ENCODE measurements at places on chromosomes 12 and 14.

DNA sequence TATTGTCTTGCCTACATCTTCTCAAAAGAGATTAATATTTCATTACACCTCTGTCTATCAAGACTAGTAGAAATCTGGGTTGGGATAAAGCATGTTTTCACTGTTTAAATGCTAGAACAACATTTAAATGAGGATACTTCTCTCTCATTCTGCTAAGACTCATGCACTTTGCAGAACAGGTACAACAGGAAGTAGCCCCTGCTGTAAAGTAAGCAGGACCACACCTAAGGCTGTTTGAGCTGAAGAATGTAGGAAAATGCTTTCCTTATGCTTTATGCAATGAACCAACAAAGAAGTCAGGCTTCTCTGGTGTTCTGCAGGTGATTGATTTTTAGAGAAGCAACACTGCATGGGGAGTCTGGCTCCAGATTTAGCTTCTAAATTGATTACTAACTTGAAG is 89.4 kb downstream of the PAX9 start:
- DNase-seq = no peak

DNA sequence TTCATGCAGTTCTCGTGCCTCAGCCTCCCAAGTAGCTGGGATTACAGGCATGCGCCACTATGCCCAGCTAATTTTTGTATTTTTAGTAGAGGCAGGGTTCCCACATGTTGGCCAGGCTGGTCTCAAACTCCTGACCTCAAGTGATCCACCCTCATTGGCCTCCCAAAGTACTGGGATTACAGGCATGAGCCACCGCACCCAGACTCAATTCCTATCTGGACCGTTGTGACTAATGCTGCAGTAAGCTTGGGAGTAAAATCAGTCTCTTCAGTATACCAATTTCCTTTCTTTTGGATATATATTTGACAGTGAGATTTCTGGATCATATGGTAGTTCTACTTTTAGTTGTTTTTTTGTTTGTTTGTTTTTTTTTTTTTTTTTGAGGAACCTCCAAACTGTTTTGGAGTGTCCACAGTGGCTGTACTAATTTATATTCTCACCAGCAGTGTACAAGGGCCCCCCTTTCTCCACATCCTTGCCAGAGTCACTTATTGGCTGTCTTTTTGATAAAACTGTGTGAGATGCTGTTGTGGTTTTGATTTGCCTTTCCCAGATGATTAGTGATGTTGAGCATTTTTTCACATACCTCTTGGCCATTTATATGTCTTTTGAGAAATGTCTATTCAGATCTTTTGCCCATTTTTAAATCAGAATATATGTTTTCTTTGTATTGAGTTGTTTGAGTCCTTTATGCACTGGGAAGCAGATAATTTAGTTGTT is 37.3 kb upstream of the EVL start:
- DNase-seq = no peak

GRCh38 chr14:37081218-37081617 is 91.2 kb downstream of the SLC25A21 start:
- DNase-seq = no peak

DNA sequence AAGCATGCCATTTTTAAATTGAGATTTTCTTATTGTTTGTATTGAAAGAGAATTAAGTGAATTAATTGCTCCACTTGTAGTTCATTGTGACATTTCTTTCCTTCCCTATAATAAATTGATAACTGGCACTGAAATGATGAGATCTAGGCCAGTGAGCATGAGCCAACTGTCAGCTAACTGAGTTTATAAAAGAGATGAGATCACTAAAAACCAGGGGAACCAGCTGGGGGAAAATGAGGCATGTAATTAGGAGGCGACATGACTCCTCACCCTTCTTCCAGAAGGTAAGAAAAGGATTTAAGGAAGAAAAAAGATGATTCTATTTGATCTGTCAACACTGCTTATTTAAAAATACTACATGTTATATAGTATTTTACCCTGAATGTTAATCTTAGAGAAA is 104.5 kb upstream of the DNM1L start:
- DNase-seq = no peak

GRCh38 chr12:124392271-124392666 is 97.4 kb downstream of the RFLNA start:
- DNase-seq = no peak

- no peak for DNase-seq
These were observed 125.7 kb downstream of the SCARB1 start for GRCh38 chr12:124737772-124738635.

Data from CD4-positive, alpha-beta T cell treated with Interleukin-17A for 1 hour (primary cell).